Subcutaneous preadipocyte (primary cell): ENCODE measurements at places on chromosomes 7 and 10. TPM values are rescaled to one million over a fixed set of nuclear protein-coding genes. Genes with fewer than 3 reads are reported as not detected.

ANKRD1 gene
- 0.20 TPM in 1 of 2 replicates, not detected in the other for total RNA-seq

MMP21 gene
- total RNA-seq, result 0.20 TPM in 1 of 2 replicates, not detected in the other

PAPOLB gene
- under 0.01 and 0.20 TPM in 2 replicates for total RNA-seq

PDCD4 gene
- 41.6 and 53.6 TPM in 2 replicates for total RNA-seq

HGF gene
- total RNA-seq, result 345 and 402 TPM in 2 replicates

ZNF212 gene
- total RNA-seq, result 4.4 and 4.5 TPM in 2 replicates

CTAGE8 gene
- 0.59 and 1.1 TPM in 2 replicates for total RNA-seq

TMEM130 gene
- total RNA-seq, result not detected in 2 replicates

NUDT1 gene
- total RNA-seq, result 26.6 and 36.0 TPM in 2 replicates

TDRD1 gene
- total RNA-seq, result 2.6 and 3.3 TPM in 2 replicates

HPSE2 gene
- total RNA-seq, result under 0.01 TPM in 2 replicates

NACAD gene
- 0.73 and 0.78 TPM in 2 replicates for total RNA-seq

SPDYE2 gene
- not detected in 2 replicates for total RNA-seq

CTAGE6 gene
- 0.59 and 0.73 TPM in 2 replicates for total RNA-seq

PVRIG gene
- not detected in 2 replicates for total RNA-seq

NT5C2 gene
- 23.5 and 26.8 TPM in 2 replicates for total RNA-seq

ADAM12 gene
- 142 and 180 TPM in 2 replicates for total RNA-seq

TAS2R5 gene
- total RNA-seq, result 0.59 and 1.5 TPM in 2 replicates

COL17A1 gene
- 0.20 and 0.37 TPM in 2 replicates for total RNA-seq

HKDC1 gene
- 0.20 TPM in 1 of 2 replicates, not detected in the other for total RNA-seq

CALHM1 gene
- not detected in 2 replicates for total RNA-seq

C10orf67 gene
- under 0.01 TPM in 1 of 2 replicates, not detected in the other for total RNA-seq

CRHR2 gene
- total RNA-seq, result not detected in 2 replicates

AKR1C4 gene
- not detected in 2 replicates for total RNA-seq

ANKRD61 gene
- total RNA-seq, result not detected in 2 replicates

TWIST1 gene
- 45.0 and 77.2 TPM in 2 replicates for total RNA-seq

FAM241B gene
- not detected in 2 replicates for total RNA-seq

WEE2 gene
- not detected in 2 replicates for total RNA-seq

TFEC gene
- under 0.01 TPM in 1 of 2 replicates, not detected in the other for total RNA-seq

ASB10 gene
- not detected in 2 replicates for total RNA-seq

ASB15 gene
- not detected in 2 replicates for total RNA-seq

MACC1 gene
- total RNA-seq, result 0.37 TPM in 1 of 2 replicates, not detected in the other

CHST3 gene
- 20.9 and 23.5 TPM in 2 replicates for total RNA-seq

ITIH2 gene
- not detected in 2 replicates for total RNA-seq

NODAL gene
- not detected in 2 replicates for total RNA-seq

SOSTDC1 gene
- total RNA-seq, result not detected in 2 replicates

GIMAP6 gene
- total RNA-seq, result under 0.01 TPM in 1 of 2 replicates, not detected in the other

RPEL1 gene
- 0.37 TPM in 1 of 2 replicates, not detected in the other for total RNA-seq

FAM25G gene
- not detected in 2 replicates for total RNA-seq

HYAL4 gene
- total RNA-seq, result not detected in 2 replicates

CYP2W1 gene
- not detected in 2 replicates for total RNA-seq

HOXA3 gene
- 3.7 and 6.1 TPM in 2 replicates for total RNA-seq

SH2D4B gene
- not detected in 2 replicates for total RNA-seq

SSC4D gene
- 0.39 and 1.1 TPM in 2 replicates for total RNA-seq

CYREN gene
- 40.4 and 44.4 TPM in 2 replicates for total RNA-seq

OR2A12 gene
- total RNA-seq, result not detected in 2 replicates

FLNC gene
- 99.9 and 102 TPM in 2 replicates for total RNA-seq

CFAP69 gene
- 7.7 and 8.8 TPM in 2 replicates for total RNA-seq

EN2 gene
- not detected in 2 replicates for total RNA-seq

ACSM6 gene
- not detected in 2 replicates for total RNA-seq
